ENCODE measurements at places on chromosomes 11 and 22.
A peak's percentile ranks its signal among the peaks of the same experiment; 100 is the strongest.

GRCh38 chr22:42396621-42397331, 35.4 kb downstream of the NFAM1 start:
- DNase-seq, result peak; percentile 87

GRCh38 chr11:67731583-67731982, 57.2 kb upstream of the ALDH3B2 start:
- no peak for DNase-seq

DNA sequence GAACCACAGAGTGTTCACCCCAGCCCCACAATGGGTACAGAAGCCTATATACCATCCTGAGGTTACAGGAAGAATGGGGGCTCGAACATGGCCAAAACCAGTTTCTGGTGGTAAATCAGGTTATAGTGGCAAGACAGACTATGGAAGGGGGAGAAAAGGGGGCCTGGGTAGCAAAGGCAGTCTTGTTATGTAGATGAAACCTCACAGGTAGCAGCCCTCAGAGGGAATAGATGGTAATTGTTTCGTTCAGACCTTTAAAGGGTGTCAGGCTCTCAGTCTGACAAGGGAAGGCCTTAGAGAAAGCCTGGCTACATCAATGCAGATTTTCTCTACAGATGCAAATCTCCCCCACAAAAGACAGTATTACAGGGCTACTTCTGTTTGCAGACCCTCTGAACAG, 3.4 kb downstream of the CAPN1 start:
- no peak for DNase-seq

DNA sequence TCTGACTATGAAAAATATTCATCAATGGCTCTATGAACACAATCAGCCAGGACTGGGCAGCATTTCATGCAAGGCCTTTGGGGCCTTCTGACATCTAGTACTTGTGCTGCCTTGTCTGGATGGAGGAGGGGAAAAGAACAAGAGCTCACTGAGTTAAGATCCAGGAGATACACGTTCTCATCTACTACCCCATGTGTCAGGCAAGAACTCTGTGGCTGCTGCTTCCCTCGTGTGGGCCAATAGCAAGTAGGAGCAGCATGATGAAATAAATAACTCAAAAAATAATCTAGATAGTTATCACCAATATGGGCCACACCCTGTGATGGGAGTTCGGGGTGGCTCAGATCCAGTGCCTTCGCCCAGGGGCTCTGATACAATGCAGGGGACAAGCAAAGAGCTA, 7.3 kb downstream of the KCNE3 start:
- no peak for DNase-seq

GRCh38 chr11:67099831-67100324, 19.2 kb upstream of the KDM2A start:
- DNase-seq, result no peak

DNA sequence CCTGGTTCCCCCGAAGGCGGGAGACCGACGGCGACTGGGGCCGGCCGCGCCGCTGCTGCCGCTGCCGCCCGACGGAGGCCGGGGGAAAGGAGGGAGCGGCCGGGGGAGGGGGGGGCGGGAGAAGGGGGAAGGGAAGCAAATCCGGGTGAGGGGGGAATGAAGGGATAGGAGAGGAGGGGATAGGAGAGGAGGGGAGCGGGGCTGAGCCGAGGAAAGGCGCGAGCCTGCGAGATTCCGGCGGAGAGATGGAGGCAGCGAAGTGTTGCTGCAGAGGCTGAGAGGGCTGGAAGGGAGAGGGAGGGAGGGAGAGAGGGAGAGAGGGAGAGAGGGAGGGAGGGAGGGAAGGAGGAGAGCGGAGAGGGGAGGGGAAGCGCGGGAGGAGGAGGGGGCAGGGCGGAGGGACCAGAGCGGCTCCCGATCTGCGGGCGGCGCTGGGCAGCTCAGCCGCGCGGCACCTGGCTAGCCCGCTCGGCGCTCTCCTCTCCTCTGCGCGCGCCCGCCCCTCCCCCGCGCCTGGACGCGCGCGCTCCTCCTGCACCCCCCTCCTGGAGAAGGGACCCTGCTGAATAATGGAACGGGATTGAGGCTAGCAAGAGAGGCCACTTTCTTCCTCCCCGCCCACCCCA, 52.3 kb downstream of the SLC22A12 start:
- no peak for DNase-seq
